Posterior vena cava (tissue), 2 donors: ENCODE measurements at places on chromosomes 12 and 14.

GRCh38 chr12:127431594-127431993 is 835.4 kb upstream of the TMEM132C start:
- no peak for DNase-seq

- DNase-seq, result no peak
These were observed 234.8 kb downstream of the DUSP6 start for GRCh38 chr12:89117448-89118034.

DNA sequence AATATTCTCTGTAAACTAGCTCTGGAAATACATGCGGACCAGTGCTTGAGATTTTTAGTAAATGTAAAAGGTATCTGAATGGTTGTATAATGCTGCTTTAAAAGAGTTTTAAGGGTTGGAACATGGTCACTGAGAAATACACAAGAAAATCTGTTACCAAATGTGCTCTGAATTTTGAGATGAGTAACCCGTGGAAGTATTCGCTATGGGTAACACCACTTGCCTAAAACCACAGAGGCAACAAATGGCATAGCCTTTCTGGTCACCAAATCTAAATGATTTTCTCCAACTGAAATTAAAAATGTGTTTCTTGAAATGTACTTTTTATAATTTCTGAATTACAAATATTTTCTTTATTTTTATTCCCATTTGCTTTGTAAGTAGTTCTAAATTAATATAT is 745.7 kb downstream of the DIO2 start:
- DNase-seq, result no peak

DNA sequence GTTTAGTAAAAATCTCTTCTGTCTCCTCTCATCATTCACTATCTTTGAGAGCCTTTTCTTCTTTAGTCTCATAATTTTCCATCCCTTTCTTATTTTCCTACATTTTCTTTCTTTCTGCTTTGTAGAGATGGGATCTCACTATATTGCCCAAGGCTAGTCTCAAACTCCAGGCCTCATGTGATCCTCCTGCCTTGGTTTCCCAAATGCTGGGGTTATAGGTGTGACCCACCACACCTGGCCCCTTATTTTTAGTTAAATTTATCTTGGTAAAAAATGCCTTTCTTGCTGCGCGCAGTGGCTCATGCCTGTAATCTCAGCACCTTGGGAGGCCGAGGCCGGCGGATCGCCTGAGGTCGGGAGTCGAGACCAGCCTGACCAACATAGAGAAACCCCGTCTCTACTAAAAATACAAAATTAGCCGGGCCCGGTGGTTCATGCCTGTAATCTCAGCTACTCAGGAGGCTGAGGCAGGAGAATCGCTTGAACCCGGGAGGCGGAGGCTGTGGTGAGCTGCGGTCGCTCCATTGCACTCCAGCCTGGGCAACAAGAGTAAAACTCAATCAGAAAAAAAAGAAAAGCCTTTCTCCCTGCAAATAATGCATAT is 996 bp downstream of the SLC2A3 start:
- DNase-seq, result no peak

GRCh38 chr14:99616832-99617800 is 13.1 kb upstream of the CCDC85C start:
- DNase-seq, result no peak

- no peak for DNase-seq
These were observed 152.4 kb upstream of the PELI2 start for GRCh38 chr14:55965851-55966250.

DNA sequence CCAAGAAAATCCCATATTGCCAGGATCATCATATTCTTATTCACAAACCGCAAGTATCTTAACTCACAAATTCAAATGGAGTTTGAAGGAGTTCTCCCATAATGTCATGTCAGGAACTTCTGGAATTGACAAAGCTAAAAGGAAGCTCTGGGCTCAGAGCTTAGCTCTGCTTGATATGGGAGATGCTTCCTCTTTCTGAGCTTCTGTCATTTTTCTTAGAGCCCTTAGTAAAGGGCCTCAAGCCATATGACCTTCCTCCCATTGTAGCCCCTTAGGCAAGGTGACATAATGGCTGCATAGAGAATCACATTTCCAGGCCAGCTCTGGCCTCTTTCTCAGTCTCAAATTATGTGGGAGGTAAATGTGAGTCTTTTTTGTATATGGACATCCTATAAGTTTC is 40.9 kb downstream of the SLC4A8 start:
- DNase-seq, result no peak

DNA sequence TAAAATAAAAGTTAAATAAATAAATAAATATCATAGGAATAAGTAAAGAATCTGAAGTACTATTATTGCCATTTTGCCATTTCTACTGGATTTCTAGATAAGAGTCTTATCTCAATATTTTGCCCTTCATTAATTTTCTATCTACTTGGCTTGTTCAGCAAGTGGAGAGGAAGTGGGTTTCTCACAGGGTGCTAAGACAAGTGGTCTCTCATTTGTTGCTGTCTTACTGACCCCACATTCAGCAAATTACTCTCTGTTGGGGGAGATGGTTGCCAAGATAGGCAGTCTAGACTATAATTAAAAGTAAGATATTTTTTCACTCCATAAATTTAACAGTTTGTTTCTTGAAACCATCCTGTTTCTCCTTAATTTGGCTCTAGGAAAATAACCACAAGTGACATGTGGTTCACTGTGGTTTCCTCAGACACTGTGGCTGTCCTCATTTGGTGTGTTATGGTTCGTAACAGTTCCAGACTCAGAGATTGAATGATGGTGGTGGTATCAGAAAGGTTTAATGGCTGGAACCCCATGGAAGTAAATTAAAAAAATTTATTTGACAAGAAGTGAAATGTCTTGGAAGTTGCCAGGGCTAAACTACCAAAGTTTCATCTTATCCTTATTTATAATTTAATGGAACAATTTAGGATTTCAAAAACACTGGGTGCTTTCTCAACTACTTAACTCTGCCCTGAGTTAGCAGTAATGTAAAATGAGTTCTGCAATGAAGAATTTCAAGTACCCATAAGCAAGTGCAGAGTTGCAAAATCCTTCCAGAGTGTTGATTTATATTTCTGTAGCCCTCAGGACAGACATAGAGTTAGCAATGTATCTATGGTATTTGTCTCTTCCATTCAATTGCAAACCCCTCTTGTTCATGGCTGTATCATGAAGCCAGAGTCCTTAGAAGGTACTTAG is 214.8 kb downstream of the MSRB3 start:
- no peak for DNase-seq

- DNase-seq, result no peak
These were observed 37.4 kb upstream of the MEG3 start for GRCh38 chr14:100788517-100788916.

GRCh38 chr12:14655284-14655683 is 41.1 kb downstream of the GUCY2C start:
- DNase-seq, result no peak

GRCh38 chr14:32367516-32367915 is 38.4 kb downstream of the AKAP6 start:
- DNase-seq, result no peak

DNA sequence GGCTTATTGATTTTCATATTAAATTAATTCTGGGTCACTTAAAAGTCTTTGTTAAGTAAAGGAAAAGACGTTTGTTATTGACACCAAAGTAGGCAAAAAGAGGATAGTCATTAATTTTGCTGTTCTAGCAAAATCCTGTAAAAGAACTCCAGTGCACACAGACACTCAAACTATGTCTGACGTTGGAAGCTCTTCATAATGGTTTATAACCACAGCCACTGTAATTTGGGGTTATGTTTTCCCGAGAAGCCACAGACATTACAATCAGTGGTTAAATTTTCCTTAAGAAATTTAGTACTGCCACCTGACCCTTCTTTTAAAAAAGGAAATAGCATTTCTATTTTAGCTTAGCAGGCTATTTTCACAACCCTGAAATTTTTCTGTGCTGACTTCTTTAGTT is 267.5 kb downstream of the CCDC91 start:
- no peak for DNase-seq

- no peak for DNase-seq
These were observed 23.1 kb downstream of the MAX start for GRCh38 chr14:65079201-65079600.

GRCh38 chr14:49212721-49213120 is 373.5 kb downstream of the RPS29 start:
- DNase-seq, result no peak

DNA sequence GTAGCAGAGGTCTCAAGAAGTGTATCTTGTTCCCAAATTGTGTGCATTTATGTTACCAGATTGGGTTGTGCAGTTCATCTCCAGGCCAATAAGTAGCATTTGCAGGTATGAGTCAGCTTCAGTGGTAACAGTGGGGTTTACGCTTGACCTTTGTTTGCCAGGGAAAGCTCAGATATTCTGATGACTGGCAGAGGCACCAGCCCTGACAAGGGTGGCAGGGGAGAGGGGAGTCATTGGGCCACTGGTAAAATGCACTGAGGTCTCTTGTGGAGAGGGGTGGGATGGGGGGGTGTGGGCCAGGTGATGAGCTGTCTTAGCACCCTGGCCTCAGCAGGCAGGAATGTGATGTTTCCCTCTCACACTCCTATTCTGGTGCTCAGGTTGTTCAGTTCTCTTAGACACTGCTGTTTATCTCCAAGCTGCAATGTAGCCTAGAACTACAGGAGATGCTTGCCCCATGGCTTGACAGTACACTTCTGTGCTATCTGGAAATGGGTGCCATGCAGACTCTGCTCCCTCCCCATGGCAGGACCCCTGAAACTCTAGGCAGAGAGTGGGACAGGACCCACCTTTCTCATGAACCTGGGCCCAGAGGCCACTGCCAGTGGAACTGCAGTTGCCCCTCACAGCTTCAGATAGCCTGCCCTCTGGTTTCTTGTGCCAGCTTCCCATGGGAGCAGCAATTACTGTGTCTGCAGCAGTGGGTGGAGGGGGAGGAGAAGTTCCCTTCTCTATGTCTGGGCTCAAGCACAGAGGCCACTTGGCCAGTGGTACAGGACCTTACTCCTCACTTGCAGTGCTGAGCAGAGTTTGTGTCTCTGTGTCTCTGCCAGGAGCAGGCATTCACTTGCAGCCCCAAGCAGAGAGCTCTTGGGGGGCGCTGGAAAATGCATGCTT is 31.9 kb downstream of the USP15 start:
- no peak for DNase-seq

- DNase-seq, result no peak
These were observed 263.4 kb upstream of the PLEKHG7 start for GRCh38 chr12:92439420-92439805.

GRCh38 chr14:89469210-89470198 is 52.5 kb upstream of the FOXN3 start:
- peak; percentile 54 for DNase-seq

DNA sequence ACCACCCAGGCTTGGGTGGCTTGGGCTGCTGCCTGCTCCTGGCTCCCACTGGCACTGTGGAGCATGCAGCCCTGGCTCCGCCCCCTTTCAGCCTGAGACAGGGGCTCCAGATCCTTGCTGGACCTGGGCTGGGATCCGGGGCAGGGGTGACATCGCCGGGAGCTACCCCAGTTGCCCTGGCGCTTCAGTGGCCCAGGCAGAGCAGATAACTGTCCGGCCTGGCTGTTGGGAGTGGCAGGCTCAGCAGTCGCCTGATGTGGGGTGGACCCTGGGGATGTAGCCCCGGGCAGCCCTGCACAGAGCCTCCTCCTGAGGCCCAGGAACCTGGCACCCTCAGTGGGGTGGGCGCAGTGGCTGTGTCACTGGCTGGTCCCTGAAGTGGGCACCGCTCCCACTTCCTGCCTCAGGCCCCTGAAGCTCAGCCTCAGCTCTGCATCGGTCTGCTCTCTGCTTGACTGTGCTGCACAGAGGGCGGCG is 57.9 kb downstream of the FUT8 start:
- DNase-seq, result peak; percentile 72

GRCh38 chr14:52834440-52834842 is 43.0 kb upstream of the GNPNAT1 start:
- no peak for DNase-seq

GRCh38 chr12:44223736-44224135 is 387.9 kb downstream of the TMEM117 start:
- no peak for DNase-seq

- no peak for DNase-seq
These were observed 150.1 kb downstream of the NTF3 start for GRCh38 chr12:5582018-5582417.

DNA sequence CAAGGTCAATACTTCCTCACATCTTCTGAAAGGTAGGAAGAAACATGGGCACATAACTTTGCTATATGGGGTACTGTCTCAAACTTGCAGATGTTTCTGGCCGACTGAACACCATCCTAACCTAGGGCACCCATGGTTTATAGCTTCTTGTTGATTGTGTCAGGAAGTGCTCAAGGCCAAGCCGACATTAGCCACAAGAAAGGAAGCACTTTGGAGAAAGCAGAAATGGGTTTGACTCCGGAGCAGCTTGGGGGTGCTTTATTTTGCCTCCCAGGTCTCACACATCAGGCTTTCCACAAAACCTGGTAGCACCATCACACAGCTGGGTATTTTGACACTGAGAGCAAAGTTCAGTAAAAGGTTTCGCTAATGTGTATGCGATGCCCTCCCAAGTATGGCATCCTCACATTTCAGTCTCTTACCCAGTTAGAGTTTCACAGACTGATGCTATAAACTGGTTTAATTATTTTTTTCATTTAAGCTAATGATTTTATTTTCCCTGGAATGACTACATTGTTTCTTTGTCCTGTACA is 25.2 kb upstream of the BHLHE41 start:
- DNase-seq, result no peak

DNA sequence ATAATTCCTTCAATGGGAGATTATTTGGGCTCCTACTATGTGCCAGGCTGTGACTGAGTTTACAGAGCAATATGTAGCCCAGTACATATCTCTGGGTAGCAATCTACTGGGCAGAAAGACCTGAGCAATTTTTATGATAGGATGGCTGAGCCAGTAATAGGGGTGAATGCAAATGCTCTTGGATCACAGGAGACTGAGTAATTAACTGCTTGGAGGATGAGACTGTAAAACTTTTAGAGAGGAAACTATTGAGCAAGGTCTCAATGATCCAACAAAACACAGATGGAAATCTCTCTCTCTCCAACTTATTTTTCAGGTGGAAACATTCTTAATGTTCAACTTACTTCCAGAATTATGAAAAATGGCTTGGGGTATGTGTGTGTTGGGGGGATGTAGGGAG is 402.2 kb downstream of the AEBP2 start:
- no peak for DNase-seq
